Stimulated activated CD8-positive, alpha-beta memory T cell treated with anti-CD3 and anti-CD28 coated beads, Interleukin-12 subunit alpha, Interleukin-12 subunit beta, amount 100 ng/mL, for 1 hour (primary cell): ENCODE measurements at places on chromosomes 2 and 18.
A peak's percentile ranks its signal among the peaks of the same experiment; 100 is the strongest.

- DNase-seq, result no peak
Observed at GRCh38 chr2:238064376-238064775, 3.6 kb downstream of the SCLY start.

DNA sequence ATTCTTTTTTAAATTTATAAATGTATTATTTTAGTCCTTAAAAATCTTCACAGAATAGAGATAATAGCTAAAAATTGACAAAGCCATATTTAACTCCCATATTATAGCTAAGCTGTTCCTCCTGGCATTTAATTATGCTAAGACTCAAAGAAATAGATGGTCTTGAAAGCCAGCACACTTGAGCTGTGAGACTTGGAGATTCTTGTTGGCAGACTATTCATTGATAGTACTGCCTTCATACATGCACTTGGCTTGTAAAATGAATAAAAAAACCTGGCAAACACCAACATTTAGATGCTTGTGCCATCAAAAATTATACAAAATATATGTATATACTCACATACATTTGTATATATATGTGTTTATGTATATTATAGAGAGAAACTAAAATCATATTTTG lies 9.7 kb upstream of the LDAH start:
- DNase-seq, result no peak

- DNase-seq, result no peak
Observed at GRCh38 chr2:77813599-77813998, 291.4 kb upstream of the LRRTM4 start.

DNA sequence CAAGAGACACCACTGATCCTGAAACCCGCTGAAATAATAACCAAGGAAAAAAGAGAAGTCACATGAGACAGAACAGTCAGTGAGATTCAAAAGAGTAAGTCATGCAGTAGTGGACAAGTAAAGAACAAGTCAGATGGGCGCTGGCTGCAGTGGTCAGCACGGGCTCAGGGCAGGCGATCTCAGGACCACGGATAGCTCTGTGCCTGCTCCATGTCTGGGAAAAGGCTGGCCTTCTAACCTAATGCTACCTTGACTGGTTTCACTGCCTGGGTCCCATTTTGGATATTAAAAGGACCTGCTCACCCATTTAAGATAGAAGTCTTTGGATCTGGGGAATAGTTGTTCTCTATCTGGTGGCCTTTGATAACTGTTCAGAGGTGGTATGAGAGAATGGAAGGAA lies 61.7 kb upstream of the LCLAT1 start:
- DNase-seq, result no peak

- DNase-seq, result peak; percentile 74
Observed at GRCh38 chr2:232327105-232328031, 51.2 kb upstream of the ALPP start.

DNA sequence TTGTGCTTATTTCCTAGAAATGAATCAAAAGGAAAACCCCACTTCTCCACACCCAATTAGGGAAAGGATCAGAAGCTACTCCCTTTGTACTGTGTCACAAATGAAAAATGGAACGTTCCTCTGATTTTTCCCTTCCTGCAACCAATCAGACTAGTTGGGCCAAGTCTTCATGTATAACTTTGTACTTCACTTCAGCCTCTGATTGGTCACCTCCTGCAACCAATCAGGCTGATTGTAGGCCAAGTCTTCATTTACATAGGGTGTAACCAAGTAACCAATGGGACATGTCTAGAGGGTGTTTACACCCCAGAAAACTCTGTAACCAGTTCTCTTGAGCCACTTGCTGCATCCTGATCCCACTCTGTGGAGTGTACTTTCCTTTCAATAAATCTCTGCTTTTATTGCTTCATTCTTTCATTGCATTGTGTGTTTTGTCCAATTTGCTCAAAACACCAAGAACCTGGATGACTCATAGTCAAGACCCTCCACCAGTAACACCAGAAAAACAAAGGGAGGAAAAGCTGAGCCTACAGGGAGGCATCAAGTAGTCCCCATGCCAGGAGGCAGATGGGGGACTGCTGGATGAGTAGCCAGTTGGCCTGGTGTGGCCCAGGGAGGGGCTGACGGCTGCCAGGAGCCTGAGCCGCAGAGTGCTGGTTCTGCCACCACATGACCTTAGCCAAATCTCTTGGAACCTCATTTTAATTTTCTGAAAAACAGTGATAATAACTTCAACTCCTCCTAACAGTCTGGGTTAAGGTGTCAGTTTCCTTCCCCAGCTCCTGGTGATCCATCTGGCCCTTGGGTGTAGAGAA lies 46.1 kb downstream of the SOWAHC start:
- DNase-seq, result no peak

GRCh38 chr18:23405636-23406035 lies 47.5 kb upstream of the RIOK3 start:
- no peak for DNase-seq

GRCh38 chr2:168632709-168633121 lies 169.7 kb upstream of the NOSTRIN start:
- DNase-seq, result no peak

GRCh38 chr2:165015052-165015642 lies 59.8 kb upstream of the SLC38A11 start:
- peak; percentile 21 for DNase-seq

DNA sequence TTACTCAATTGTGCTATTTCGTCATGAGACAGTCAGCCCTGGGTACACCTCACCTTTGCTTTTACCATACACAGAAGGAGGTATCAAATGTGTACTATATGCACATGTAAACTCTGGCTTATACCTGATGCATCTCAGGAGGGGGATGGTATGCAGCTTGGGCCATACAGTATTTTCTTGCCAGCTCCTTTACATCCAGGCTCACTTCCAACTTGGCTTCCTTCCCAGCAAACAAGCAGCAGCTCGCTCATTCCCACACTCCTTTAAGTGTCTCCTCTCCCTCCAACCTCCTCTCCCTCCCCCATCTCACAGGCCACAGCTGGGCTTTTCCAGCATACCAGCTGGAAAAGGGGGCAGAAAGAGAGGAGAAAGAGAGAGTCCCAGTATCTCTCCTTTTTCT lies 9.6 kb downstream of the MARCHF4 start:
- no peak for DNase-seq

GRCh38 chr2:225493420-225494099 lies 94.0 kb downstream of the NYAP2 start:
- no peak for DNase-seq

DNA sequence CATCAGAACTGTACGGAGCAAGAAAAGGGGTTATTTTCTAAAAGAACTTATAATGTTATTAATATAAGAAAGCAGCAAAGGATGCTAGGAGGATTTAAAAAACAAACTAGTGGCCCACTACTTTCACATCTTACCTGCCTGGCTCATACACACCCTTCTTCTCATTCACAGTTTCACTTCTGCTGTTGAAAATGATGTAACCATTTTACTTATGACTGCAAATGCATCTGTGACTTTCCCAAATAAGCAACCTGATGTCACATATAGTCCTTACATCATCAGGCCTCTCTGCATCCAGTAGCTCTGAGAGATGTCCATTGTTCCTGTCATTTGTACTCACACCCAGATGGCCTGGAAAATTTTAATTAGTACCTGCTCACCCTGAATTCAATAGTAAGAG lies 101.8 kb upstream of the MYO3B start:
- DNase-seq, result no peak

GRCh38 chr2:19038071-19039015 lies 320.1 kb downstream of the OSR1 start:
- DNase-seq, result no peak

- no peak for DNase-seq
Observed at GRCh38 chr2:68318914-68319397, 793 bp downstream of the CNRIP1 start.

DNA sequence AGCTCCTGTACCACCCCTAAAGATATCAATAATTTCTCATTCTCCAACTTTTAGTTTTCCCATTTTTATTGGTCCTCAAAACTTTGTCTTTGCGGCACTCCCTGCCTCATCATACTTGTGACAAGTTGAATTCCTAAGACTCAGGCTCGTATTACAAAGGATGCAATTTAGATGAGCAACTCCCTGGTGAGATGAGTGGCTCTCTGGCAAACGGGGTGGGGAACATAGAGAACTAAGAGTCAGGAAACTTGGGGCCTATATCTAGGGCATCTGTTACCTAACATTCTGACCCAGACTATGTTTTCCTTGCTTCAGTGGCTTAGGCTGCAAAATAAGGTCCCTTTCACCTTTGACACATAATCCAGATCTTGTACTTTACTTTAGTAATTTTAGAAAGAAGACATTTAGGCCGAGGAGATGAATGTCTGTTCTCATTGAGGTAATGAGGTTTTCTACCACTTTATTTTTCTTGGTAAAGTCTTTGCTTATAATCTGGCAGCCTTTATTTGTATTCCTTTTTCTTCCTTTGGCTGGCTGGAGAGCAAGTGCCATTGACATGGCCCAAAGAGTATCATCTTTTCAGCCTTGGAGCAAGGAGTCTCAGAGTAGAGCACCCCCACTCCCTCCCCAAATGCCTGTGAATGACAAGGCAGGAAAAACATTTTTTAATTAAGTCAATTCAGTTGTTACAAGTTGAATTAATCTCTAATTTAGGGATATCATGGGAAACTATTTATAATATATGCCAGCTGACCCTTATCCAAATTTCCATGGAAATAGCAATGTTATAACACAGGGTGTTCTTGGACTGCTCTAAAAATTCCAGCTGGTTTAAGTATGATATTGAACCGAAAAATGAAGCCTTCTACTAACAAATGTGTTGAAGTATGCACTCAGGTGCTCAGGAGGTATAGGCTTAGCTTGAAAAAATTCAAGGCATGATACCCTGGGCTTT lies 15.2 kb downstream of the TSPYL6 start:
- DNase-seq, result no peak

GRCh38 chr18:48455555-48456478 lies 46.6 kb upstream of the ZBTB7C start:
- DNase-seq, result peak; percentile 32

- no peak for DNase-seq
Observed at GRCh38 chr18:48934415-48934722, 16.4 kb downstream of the SMAD7 start.

DNA sequence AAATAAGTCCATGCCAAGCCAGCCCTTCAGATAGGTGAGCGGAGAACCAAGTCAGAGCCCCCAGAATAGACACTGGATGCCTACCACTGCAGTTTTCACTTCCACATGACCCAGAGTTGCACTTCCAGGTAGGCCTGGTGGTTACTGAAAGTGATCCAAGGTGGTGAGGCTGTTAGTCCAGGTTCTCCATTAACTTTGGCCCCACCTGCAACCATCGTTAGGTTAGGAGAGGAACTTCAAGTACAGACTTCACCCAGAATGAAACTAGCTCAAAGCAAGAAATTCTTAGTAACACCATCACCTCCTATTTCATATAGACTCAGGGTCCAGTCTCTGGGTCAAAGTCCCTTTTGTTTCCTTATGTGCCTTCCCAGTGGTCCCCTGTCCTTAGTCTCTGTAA lies 293.1 kb upstream of the ID2 start:
- DNase-seq, result no peak

GRCh38 chr18:30044496-30044895 lies 998.0 kb downstream of the DSC3 start:
- no peak for DNase-seq

DNA sequence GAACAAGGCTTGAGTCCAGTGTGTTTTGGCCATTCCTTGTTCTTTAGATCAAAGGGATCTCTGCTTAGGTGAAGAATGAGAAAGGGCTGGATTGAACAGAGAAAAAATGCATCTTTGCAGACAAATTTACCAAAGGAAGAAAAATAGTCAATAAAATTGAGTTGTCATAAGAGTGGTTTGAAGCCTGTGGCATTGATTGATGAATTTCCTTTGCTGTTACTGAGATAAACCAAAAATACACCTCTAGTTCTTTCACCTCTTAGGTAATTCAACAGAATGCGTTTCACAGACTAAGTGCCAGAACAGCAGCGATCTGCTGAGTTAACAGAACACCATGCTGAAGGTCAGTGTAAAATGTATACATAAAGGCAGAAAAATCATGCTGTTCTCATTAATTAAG lies 96.8 kb downstream of the SPHKAP start:
- DNase-seq, result no peak
